ENCODE measurements at places on chromosomes 5 and 9.

DNA sequence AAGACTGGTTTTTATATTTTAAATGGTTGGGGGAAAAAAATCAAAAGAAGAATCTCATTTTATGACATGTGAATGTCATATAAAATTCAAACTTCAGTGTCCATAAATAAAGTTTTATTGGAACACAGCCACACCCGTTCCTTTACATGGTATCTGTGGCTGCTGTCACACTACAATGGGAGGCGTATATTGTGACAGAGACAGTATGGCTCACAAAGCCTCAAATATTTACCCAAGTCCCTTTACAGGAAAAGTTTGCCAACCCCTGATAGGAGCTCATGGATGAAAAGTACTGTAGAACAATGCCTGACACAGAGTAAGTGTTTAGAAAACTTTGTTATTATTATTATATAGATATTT, 5.2 kb upstream of the DUSP1 start:
- no peak for DNase-seq

GRCh38 chr5:162607879-162608278, 540.3 kb downstream of the GABRG2 start:
- no peak for DNase-seq

DNA sequence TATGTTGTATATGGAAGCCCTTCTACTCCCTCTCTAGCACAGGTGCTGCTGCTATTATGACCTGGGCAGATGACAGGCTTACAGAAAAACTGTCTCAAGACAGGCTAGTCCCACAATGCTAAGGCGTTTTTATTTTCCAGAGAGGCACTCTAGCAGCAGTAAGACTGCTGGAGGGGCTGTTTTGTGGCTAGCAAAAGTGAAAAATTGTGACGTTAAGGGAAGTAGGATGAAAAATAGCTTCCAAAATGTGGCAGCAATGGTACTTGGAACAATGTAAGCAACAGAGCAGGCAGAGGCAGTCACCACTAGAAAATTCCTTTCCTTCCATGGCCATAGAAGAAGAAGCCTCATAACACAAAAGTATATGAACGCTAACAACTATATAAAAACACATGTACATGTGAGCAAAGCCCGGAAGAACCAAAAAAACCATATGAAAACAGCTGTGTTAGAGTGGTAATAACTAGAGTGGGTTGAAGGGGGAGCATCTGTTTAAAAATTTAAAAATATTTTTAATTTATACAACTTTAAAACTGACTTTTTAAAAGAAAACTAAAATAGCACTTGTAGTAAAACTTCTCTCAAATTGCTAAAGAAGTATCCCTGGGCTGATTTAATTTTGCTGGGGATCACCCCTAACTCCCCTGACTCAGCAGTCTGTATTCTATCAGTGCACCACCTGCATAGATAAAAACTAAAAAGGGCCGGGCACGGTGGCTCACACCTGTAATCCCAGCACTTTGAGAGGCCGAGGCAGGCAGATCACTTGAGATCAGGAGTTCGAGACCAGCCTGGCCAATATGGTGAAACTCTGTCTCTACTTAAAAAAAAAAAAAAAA, 30.6 kb downstream of the CLINT1 start:
- DNase-seq, result no peak

DNA sequence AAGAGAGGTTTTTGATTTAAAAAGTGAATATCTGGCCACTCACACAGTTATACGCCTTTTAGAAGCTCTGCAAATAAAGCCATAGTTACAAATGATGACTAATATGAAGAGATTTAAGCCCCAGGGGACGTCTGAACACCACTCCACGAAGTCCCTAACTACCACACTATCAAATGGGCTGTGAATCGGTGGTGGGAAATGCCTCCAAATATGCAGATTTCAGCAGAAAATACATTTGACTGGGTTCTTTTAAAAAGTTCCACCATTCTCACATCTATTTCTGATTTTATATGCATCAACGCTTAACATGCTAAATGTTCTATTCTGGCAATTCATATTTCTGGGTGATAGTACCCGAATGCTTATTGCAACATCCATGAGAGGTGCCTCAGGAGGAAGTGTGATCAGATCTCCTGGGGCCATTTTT, 22.5 kb downstream of the TICAM2 start:
- DNase-seq, result no peak

GRCh38 chr9:127854184-127854806, at the start of gene ENG:
Gene ENG, minus strand, starts transcription at chr9:127854658. Its CDS starts 303 bp downstream, at chr9:127854355.
- DNase-seq, result no peak

DNA sequence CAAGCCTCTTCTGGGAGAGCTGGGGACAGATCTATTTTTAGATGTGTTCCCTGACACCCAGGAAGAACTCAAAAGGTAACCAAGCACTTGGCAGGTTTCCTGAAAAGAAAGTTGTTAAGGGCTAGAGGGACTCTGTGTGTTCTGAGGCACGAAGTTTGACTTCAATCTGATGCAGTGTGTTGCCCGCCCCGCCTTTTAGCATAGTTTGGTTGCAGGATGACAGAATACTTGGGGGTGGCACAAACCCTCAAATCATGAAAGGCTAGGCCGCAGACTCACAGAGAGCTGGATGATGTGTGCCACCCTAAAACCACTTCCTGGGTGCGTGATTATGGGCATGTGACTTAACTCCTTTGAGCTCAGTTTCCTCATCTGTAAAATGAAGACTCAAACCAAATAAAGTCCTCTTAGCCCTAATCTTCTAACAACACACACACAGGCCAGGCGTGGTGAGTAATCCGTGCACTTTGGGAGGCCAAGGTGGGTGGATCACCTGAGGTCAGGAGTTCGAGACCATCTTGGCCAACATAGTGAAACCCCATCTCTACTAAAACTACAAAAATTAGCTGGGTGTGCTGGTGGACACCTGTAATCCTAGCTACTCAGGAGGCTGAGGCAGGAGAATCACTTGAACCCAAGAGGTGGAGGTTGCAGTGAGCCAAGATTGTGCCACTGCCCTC, 12.8 kb upstream of the NDFIP1 start:
- DNase-seq, result peak; percentile 92

- DNase-seq, result no peak
Observed at GRCh38 chr5:173090639-173091038, 34.5 kb downstream of the CREBRF start.

DNA sequence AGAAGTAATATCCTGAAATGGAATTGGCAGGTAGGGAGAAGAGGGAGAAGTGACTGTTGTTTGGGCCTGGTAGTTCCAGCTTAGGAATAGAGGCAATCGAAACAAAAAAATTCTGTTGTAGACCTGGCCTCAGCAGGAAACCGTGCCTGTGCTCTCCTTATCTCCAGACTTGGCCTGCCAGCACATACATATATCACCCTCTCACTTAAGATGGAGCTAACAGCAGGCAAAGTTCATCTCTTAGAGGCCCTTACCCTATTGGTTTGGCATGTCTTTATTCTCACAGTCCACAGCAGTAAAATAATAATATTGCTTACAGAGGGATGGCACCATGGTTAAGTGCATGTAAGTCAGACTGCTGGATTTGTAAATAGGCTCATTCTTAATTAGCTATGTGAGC, 19.6 kb upstream of the TNC start:
- DNase-seq, result no peak

- DNase-seq, result no peak
Observed at GRCh38 chr5:53613061-53613460, 52.6 kb downstream of the NDUFS4 start.

DNA sequence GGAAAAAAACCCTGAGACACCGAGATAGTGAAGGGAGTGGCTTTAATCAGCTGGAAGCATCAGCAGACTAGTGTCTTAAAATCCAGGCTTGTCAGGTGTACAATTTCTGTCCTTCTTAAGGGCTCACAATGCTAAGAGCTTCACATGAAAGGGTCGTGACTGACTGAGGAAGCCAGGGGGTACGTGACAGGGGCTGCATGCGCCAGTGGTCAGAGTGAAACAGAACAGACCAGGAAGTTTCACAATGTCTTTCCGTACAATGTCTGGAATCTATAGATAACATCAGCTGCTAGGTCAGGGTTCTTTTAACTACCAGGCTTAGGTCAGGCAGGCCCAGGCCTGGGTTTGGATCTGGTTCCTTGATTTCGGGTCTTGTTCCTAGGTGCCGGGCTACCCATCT, 253.0 kb downstream of the CDH10 start:
- DNase-seq, result no peak

GRCh38 chr9:97697837-97698236, 697 bp upstream of the XPA start:
- DNase-seq, result no peak

- no peak for DNase-seq
Observed at GRCh38 chr9:121358751-121359150, 11.3 kb downstream of the STOM start.

- DNase-seq, result no peak
Observed at GRCh38 chr5:68415177-68416085, 199.9 kb downstream of the PIK3R1 start.

GRCh38 chr5:134328619-134329018, 38.4 kb downstream of the CDKL3 start:
- DNase-seq, result no peak

GRCh38 chr9:126973651-126974529, 59.3 kb downstream of the RALGPS1 start:
- DNase-seq, result no peak

- DNase-seq, result no peak
Observed at GRCh38 chr5:91178461-91178860, 204.7 kb downstream of the ARRDC3 start.

DNA sequence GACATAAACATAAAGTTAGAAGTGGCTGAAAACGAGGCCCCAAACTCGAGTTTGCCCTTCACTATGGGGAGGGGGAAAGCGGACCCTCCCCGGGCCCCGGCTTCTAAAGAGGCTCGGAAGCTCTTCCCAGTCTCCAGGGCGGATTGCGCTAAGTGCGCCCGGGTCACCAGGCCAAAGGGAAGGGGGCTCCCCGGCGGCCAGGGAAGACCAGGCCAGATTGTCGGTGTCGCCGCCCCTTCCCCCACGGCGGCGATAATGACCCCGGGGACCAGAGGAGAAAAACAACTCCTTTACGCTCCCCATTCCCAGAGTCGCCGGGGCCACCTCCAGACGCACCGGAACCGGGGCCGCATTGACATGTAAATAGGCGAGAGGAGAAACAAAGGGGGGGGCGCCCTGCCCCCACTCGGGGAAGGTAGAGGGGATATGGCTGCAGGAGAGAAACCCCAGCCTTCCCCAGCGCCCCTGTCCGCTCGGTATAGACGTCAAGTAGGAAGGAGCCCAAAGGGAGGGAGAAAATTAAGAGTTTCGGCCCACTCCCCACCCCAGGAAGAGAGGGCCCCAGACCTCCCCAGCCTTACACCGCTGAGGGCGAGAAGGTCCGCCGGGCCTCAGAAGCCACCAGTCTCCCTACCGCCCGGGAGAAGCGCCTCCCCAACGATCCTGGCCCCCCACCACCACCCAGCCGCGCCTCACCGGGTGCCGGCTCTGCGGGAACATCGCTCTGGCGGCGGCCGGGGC, 1.7 kb downstream of the TLE1 start:
- no peak for DNase-seq

DNA sequence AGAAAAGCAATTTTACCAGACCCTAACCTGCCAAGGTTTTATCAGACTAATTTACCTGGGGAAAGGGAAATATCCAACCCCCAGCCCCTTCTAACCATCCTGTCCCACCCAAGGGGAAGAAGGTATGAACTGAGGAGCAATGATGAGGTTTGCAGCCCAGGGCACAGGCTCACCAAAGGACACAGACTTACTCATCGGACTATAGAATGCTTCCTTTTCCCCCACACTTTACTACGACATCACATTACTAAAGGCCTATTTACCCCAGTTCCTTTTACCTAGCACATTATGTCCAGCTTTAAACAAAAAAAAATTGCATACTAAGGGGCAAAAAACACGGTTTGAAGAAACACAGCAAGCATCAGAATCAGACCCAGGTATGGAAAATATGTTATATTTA, 94.1 kb upstream of the FST start:
- no peak for DNase-seq

GRCh38 chr5:125478599-125478998, 732.2 kb upstream of the ZNF608 start:
- no peak for DNase-seq

GRCh38 chr5:56147659-56148230, 85.4 kb downstream of the ANKRD55 start:
- no peak for DNase-seq

- DNase-seq, result no peak
Observed at GRCh38 chr9:71326360-71326759, 204.9 kb upstream of the TRPM3 start.

DNA sequence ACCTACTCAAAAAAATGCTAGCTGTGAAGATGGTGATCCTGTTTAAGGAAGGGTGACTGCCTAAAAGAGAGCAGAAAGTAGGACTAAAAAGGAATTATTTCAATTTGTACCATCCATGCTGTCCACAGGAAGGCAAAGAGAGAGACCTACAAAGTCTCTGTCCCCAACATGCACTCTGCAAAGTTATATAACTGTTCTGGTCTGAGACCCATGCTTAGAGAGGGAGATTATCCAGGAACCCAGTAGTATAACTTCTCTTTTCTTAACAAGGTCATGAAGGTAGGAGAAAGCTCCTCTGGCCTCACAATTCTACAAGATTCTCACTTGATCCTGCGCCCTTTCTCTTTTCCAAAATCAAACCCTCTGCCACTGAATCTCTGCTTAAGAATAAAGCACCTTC, 25.8 kb downstream of the SLC22A4 start:
- DNase-seq, result no peak

GRCh38 chr9:129253803-129254381, 75.8 kb upstream of the IER5L start:
- no peak for DNase-seq

- DNase-seq, result no peak
Observed at GRCh38 chr9:11506980-11507379, 894.2 kb upstream of the PTPRD start.

GRCh38 chr5:127695346-127695745, 7.8 kb upstream of the CCDC192 start:
- no peak for DNase-seq

GRCh38 chr5:142350021-142350420, 25.2 kb upstream of the SPRY4 start:
- no peak for DNase-seq

- DNase-seq, result no peak
Observed at GRCh38 chr5:178428341-178429155, 161.6 kb downstream of the COL23A1 start.

DNA sequence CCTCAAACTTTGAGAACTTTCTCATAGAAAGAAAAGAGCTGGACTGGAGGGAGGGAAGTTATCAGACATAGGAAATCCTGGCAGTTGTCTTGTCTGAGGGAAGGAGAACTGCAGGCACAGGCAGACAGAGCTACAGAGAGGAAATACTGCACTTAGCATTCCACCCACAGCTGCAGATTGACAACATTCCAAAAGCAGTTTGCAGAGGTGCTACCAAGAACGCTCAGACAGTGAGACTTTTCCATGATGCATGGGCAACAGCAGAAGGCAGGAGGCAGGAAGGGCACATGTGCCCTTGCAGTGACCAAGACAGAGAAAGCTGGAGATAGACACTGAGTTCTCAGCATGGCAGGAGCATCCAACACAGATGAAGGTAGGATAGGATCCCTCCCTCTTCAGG, 327.5 kb upstream of the ZNF462 start:
- no peak for DNase-seq

DNA sequence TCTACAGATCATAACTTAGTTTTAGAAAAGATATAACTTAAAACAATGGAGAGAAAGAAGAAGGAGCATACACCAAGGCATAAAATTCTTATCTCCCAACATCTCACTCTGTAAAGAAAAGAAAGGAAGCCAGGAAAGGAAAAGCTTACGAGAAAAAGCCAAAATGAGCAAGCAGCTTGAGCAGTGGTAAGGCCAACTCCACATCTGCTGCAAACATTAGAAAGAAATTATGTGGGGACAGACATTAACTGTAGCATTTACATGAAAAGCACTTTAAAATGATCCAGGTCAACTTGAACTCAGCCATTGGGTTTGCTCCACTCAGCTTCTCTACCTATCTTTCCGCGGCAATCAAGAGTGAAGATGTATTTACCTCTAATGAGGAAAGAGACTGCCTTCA, 176.9 kb downstream of the BNC2 start:
- no peak for DNase-seq

GRCh38 chr5:33205727-33206410, 234.9 kb upstream of the TARS1 start:
- no peak for DNase-seq

All from CD4-positive, alpha-beta T cell treated with Interleukin-4 for 4 hours (primary cell).